ENCODE measurements at places on chromosomes 1 and 21.

- no peak for DNase-seq
Observed at GRCh38 chr1:57423135-57423655, 665 bp downstream of the DAB1 start.

GRCh38 chr1:167794043-167794442, 72.3 kb downstream of the MPZL1 start:
- DNase-seq, result no peak

DNA sequence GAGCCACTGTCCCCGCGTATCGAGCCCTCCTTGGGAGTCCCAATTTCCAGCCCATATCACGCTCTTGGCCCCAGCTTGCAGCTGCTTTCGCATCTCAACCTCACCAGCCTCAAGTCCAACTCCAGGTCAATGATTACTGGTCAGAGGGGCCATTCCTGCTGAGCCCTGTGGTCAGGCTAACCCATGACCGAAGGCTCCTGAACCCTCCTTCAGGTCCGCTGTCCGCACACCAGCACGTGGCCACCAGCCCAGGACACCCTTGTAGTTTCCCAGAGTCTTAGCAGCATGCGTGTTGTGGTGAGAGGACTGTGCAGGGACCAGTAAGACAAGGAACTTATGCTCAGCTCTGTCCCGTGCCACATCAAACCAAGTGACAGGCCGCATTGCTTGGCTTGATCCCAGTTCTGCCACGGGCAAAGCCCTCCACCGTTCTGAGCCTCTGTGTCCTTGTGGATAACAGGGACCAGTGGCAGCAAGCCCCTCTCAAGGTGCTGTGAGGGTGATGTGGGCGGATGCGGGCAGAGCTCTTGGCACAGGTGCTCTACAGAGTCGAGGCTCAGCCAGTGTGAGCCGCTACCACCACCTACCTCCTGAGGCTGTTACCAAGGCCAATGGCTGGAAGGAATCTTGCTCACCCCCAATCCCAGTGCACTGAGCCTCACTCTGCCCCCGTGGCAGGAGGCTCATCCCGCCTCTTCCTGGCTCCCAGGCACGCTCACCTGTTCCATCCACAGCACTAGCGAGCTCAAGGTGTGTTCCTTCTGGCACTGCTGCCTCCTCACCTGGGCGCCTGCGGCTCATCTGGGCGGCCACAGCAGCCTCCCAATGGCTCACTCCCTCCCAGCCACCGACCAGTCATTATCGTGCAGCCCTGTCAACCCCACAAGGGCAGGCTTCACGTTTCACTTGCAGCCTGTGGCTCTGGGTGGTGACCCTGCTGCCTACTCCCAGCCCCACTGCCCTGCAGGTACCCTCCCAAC, 20.4 kb downstream of the KRTAP10-1 start:
- DNase-seq, result no peak

DNA sequence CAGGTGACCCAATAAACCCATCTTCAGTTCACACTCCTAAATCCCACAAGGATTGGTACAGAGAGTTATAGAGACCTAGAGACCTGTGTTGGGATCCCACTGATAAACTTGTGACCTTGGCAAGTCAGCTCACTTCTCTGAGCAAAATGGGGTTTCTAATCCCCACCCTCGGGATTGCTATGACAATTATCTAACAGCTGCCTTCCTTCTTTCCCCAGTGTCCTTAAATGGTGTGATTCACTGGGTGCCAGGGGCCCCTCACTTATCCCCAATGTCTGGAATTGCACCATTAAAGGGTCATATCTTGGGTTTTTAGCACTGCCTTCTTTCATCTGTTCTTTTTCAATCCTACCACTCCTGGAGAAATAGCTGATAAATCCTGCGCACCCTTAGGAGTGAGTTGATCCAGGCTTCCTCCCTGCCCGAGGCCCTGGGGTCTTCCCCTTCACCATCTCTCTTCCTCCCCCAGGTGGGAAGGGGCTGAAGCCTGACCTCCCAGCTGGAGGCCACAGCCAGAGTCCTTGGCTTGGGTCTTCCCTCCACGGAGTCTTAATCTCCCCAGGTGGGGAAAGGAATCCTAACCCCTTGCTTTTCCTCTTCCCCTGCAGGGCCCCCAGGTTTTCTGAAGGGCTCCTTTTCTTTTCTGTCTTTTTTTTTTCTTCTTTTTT, 39.7 kb downstream of the LACTBL1 start:
- DNase-seq, result no peak

- no peak for DNase-seq
Observed at GRCh38 chr1:94951046-94951445, 24.1 kb upstream of the CNN3 start.

GRCh38 chr1:36352910-36353878, 29.7 kb upstream of the EVA1B start:
- DNase-seq, result peak; percentile 48

- DNase-seq, result no peak
Observed at GRCh38 chr1:199837321-199837720, 190.2 kb upstream of the NR5A2 start.

DNA sequence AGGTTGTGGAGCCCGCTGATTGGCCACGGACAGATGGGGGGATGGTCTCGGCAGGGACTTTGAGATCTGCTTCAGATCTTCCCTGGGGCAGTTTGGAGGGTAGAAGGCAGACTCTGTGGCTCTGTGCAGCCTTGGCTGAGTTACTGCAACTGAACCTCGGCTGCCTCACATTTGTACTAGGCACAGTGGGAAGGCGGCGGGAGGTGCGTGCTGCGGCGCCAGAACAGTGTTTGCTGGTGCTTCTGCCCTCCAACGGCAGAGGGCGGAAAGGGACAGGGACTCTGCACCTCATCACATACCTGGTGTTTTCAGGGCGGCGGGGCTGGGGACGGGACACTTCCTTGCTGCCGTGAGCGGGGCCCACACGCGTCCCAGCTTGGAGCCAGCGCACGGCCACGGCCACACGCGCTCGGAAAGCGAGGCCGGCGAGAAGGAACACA, 26.2 kb downstream of the SLC66A1 start:
- no peak for DNase-seq

GRCh38 chr1:17768651-17769241, 13.6 kb downstream of the ACTL8 start:
- DNase-seq, result no peak

DNA sequence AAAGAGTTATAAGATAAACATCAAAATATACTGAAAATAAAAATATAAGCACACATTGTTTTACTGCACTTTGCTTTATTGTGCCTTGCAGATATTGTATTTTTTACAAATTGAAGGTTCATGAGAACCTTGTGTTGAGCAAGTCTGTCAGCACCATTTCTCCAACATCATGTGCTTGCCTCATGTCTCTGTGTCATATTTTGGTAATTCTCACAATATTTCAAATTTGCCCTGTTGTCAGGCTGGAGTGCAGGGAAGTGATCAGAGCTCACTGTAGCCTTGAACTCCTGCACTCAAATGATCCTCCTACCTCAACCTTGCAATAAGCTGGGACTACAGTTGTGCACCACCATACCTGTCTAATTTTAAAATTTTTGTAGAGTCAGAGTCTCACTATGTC, 21.3 kb upstream of the CNIH3 start:
- no peak for DNase-seq
